Left renal cortex interstitium (tissue), 4 donors: ENCODE measurements at places on chromosomes 11 and 22. TPM values are rescaled to one million over a fixed set of nuclear protein-coding genes. Genes with fewer than 3 reads are reported as not detected.

Gene MUC15
- polyA plus RNA-seq: 3.0 TPM

Gene SAA4
- not detected for polyA plus RNA-seq

Gene LMO1
- polyA plus RNA-seq: 1.0 TPM

Gene CCDC87
- polyA plus RNA-seq: 0.37 TPM

Gene LRRC56
- polyA plus RNA-seq: 5.3 TPM

Gene DLG2
- polyA plus RNA-seq: 15.6 TPM

Gene C11orf65
- polyA plus RNA-seq: 1.3 TPM

Gene GGTLC2
- polyA plus RNA-seq: not detected

Gene EHF
- 17.8 TPM for polyA plus RNA-seq

Gene TPBGL
- 0.13 TPM for polyA plus RNA-seq

Gene TNNI2
- 1.1 TPM for polyA plus RNA-seq

Gene DGAT2
- polyA plus RNA-seq: 4.0 TPM

GRCh38 chr11:132579136-132579535 lies 953.2 kb downstream of the OPCML start:
- no peak for DNase-seq

DNA sequence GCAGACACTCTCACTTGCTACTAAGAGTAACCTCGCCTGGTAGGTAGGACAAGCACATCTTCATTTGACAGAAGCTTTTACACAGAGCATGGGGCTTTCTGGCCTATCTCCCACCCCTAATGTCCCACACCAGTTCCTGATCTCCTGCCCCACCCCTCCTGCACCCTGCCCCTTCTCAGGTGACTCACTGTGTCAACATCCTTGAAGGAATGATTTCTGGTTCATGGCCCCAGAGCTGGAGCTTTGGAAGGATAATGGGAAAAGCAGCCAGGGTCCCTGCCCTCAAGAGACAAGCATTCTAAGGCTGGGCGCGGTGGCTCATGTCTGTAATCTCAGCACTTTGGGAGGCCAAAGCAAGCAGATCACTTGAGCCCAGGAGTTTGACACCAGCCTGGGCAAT lies 47.2 kb downstream of the LRFN4 start:
- DNase-seq: no peak

DNA sequence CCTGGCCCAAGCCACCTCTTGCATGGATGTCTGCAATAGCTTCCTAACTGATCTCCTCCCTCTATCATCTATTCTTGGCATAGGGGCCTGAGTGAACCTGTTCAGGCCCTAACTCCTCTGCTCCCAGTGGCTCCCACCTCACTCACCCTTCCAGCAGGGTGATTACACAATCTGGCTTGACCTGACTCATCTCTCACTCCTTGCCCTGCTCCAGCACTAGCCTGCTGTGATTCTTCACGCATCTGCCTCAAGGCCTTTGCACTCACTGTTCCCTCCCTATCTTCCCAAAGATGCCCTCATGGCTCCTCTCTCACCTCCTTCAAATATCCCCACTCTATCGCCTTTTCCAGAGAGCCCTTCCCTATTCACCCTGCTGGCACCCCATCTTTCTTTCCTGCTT lies 10.5 kb downstream of the SCN4B start:
- DNase-seq: no peak

DNA sequence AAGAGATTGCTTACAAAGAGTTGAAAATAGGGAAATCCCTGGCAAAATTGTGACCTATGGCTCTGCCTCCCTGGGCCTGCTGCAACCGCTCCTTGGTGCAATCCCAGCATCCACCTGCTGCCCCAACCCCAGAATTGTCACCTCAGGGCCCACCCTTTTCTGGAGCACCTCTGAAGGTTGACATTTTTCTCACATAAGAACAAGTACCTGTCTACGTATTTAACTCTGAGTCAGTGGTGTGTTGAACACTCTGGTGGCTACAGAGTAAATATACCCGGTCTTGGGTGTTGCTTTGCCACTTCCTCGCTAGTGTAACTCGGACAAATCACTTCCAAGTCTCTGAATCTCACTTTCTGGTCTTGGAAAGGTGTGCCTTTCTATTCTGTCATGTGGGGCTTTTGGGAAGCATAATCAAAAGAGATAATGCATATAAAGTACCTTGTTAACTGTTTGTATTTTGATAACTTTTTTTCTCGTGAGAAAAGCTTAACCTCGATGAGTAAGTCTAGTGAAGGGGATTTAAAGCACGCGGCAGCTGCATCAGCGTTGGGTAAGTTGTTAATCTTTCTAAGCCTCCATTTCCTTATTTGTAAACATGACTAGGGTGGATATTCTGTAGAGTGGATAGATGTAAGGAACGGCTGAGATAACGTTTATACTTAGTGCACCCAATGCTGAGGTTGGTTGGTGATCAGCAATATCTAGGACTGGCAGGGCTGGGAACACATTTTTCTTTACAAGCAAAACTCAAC lies 881.2 kb downstream of the OPCML start:
- no peak for DNase-seq

GRCh38 chr11:4577761-4578160 lies 3.8 kb upstream of the OR52I2 start:
- no peak for DNase-seq

DNA sequence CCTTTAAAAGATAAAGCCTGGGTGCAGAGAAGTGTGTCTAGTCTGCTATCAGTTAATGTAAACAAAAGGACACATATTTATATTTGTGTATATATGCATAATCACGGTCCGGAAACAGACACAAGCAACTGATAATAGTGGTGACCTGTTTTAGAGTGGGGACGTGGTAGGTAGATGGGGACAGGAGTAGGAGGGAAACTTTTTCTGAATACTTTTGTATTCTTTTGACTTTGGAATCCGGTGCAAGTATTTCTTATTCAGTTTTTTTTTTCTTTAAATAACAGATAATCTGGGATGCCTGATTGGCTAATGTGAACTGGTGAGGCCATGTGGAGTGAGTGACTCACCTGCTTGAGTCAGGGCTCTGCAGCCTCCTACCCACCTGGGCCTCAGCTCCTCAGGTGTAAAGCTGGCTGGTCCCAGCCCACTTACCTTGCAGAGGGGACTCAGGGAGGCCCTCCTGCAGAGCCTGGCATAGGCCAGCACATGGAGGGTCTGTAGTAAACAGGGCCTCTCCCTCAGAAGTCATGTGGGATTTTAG lies 15.3 kb downstream of the MICAL2 start:
- no peak for DNase-seq

- no peak for DNase-seq
Measured at GRCh38 chr11:121154486-121155314, 53.7 kb downstream of the TECTA start.

- no peak for DNase-seq
Measured at GRCh38 chr11:32435942-32436750, 807 bp upstream of the WT1 start.

DNA sequence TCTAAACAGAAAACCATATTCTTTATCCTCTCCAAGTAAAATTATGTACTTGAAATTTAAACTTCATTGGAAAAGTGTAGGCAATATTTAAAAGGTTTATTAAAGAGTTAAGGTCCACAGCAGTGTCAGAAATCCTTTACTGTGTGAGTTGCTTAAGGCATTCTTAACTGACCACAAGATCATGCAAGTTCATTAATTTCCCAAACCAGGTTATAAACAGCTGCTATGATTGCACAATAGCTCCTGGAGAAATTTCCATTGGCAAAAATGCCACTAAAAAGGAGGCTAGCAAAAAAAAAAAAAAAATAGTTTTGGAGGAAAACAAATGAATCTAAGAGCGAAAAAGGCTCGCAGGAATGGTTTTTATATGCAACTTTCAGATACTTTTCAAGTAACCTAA lies 106.2 kb downstream of the ETS1 start:
- no peak for DNase-seq

DNA sequence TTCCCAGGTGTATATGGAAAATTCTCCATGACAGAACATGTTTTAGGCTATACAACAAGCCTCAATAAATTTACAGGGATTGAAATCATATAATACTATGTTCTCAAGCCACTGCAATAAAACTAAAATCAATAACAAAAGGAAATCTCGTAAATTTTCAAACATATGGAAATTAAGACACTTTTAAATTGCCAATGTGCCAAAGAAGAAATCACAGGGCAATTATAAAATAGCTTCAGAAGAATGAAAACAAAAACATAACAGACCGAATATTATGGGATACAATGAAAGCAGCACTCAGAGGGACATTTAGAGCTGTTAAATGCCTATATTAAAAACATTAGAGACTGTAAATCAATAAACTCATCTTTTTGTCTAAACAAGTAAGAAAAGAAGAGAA lies 555.7 kb upstream of the B3GAT1 start:
- no peak for DNase-seq

GRCh38 chr11:5251746-5252145 lies 2.1 kb upstream of the HBG1 start:
- DNase-seq: no peak

GRCh38 chr11:117722082-117722481 lies 74.9 kb downstream of the DSCAML1 start:
- no peak for DNase-seq

GRCh38 chr11:121814962-121815361 lies 301.1 kb downstream of the BLID start:
- DNase-seq: no peak

DNA sequence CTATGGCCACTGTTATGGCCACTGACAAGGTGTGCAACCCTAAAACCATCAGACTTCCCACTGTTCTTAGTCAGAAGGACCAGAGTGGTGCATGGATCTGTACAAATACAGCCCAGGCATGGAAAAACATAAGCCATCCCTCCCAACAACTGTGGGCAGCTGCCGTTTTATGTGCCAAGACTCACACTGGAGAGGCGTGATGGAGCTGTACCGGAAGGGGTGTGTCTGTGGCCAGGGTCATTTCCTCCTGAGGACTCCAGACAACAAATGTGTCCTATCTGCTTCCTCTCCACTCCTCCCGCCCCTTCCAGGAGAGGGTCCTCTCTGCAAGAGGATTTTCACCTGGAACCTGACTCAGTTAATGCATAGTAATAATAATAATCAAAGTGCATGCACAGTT lies 29.5 kb downstream of the KCNJ1 start:
- no peak for DNase-seq

- no peak for DNase-seq
Measured at GRCh38 chr22:44328762-44329161, 16.0 kb upstream of the SHISAL1 start.

DNA sequence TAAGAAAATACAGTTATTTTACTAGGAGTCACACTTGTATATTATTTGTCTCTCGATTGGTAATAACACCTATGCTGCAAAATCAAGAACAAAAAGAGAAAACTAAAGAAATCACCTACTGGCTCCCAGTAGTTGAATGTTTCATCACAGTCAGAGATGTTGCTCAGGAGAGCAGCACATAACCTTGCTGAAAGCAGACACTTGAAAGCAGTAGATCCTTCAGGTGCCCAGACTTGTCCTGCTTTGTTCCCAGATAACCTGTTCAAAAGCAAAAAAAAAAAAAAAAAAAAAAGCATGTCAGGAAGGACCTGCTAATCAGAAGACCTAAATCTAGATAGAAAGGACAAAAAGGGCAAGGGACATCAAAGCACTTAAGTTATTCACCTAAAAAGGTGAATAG lies 1.3 kb downstream of the ALG9 start:
- DNase-seq: no peak

- DNase-seq: no peak
Measured at GRCh38 chr11:65927904-65928397, 8.7 kb downstream of the DRAP1 start.

GRCh38 chr11:96035740-96036078 lies 111.8 kb upstream of the MTMR2 start:
- no peak for DNase-seq

GRCh38 chr11:74521666-74522252 lies 28.2 kb upstream of the LIPT2 start:
- no peak for DNase-seq

DNA sequence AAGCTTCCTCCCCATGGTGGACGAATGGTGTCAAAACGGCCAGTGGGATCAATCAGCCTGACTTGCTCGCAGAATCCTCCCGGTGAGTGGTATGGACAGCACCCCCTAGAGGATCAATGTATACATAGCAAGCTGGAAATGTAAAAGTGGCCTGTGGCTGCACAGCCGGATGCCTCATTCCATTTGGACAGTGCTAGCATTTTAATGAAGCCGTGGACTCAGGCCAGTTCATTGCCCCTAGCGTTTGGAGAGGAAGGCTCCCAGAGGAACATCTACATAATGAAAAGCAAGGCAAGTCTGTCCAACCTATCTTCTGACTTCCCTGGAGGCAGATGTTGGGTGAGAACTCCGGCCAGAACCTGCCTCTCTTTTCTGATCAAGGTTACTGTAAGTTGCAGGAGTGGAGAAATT lies 942.3 kb downstream of the NTM start:
- peak; percentile 23 for DNase-seq

GRCh38 chr22:47250995-47251765 lies 488.7 kb downstream of the TBC1D22A start:
- no peak for DNase-seq

DNA sequence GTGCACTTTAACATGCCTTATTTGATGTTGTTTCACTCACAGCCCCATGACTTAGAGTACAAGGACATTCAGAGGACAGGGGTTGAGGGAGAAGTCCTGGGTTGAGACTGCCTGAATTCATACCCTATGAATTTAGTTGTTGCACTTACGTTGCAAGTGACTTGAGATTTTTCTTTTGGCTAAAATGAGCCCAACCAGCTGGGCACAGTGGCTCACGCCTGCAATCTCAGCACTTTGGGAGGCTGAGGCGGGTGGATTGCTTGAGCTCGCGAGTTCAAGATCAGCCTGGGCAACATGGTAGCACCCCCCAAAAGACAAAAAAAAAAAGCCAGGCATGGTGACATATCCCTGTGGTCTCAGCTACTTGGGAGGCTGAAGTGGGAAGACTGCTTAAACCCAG lies 7.3 kb upstream of the GRK3 start:
- DNase-seq: no peak

GRCh38 chr11:122359081-122359571 lies 243.1 kb upstream of the BLID start:
- DNase-seq: no peak

- DNase-seq: no peak
Measured at GRCh38 chr22:47396105-47396504, 633.7 kb downstream of the TBC1D22A start.

DNA sequence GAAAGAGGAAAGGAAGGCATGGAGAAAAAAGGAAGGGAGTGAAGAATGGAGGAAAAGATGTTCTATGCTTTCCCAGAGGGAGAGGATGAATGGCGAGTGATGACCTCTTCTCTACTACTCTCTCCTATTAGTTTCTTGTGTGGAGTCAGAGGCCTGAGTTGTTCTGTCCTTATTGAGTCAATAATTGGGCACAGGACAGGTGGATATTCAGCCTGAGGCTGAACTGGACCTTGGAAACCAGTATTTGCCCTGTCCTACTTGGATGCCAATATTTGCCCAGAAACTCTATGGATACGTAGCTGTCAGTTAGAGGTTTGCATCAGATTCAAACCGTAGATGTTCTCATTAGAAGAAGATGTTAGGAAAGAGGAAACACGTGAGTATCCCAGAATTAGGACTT lies 17.6 kb upstream of the SWAP70 start:
- DNase-seq: no peak

- no peak for DNase-seq
Measured at GRCh38 chr22:46572911-46573780, 35.7 kb upstream of the CELSR1 start.
